A549 treated with Mapracorat at 1 μM for 4 hours (cell line): ENCODE measurements at places on chromosomes 16 and 17. TPM values are rescaled to one million over a fixed set of nuclear protein-coding genes. Genes with fewer than 3 reads are reported as not detected.

WNT3 gene
- 3.6 to 5.1 TPM (median 4.4 TPM) in 5 replicates for total RNA-seq

CDK5R1 gene
- total RNA-seq, result 4.6 to 6.3 TPM (median 5.8 TPM) in 5 replicates

CAMKK1 gene
- 23.8 to 26.2 TPM (median 24.1 TPM) in 5 replicates for total RNA-seq

COL1A1 gene
- 4.4 to 11.5 TPM (median 8.0 TPM) in 5 replicates for total RNA-seq

MYH2 gene
- not detected in 5 replicates for total RNA-seq

EME1 gene
- 14.5 to 16.8 TPM (median 14.9 TPM) in 5 replicates for total RNA-seq

PIPOX gene
- 0.26 to 0.28 TPM in 2 of 5 replicates, not detected in the others for total RNA-seq

PIK3R6 gene
- not detected in 5 replicates for total RNA-seq

ABCC3 gene
- total RNA-seq, result 115 to 150 TPM (median 131 TPM) in 5 replicates

HBQ1 gene
- 4.6 to 8.2 TPM (median 7.1 TPM) in 5 replicates for total RNA-seq

NAGLU gene
- 31.0 to 51.3 TPM (median 43.8 TPM) in 5 replicates for total RNA-seq

CCL23 gene
- total RNA-seq, result not detected in 5 replicates

GAS2L2 gene
- total RNA-seq, result 0.04 to 0.08 TPM (median 0.08 TPM) in 5 replicates

EMP2 gene
- total RNA-seq, result 26.4 to 40.4 TPM (median 38.4 TPM) in 5 replicates

TMC7 gene
- total RNA-seq, result 6.2 to 8.8 TPM (median 7.4 TPM) in 5 replicates

LGALS9B gene
- 0.10 TPM in 1 of 5 replicates, not detected in the others for total RNA-seq

ABCA10 gene
- 0.07 to 0.19 TPM (median 0.08 TPM) in 5 replicates for total RNA-seq

KRT25 gene
- not detected in 5 replicates for total RNA-seq

PIK3R5 gene
- 0.05 to 0.14 TPM in 2 of 5 replicates, not detected in the others for total RNA-seq

GAS7 gene
- 0.25 to 0.57 TPM (median 0.38 TPM) in 5 replicates for total RNA-seq

KRTAP2-2 gene
- total RNA-seq, result not detected in 5 replicates

PROCA1 gene
- 0.94 to 1.5 TPM (median 1.3 TPM) in 5 replicates for total RNA-seq

SLC5A10 gene
- total RNA-seq, result 0.12 to 0.26 TPM (median 0.21 TPM) in 5 replicates

CCDC200 gene
- total RNA-seq, result not detected in 5 replicates

WFDC1 gene
- total RNA-seq, result 0.27 TPM in 1 of 5 replicates, not detected in the others
